Spinal cord (tissue), 10 donors: ENCODE measurements at places on chromosomes 1 and 21.

- no peak for DNase-seq
Measured at GRCh38 chr1:246681900-246682895, 42.0 kb upstream of the SCCPDH start.

- no peak for DNase-seq
Measured at GRCh38 chr1:30977105-30977504, 68.5 kb upstream of the SDC3 start.

GRCh38 chr1:45393718-45394302, 53.6 kb upstream of the MUTYH start:
- DNase-seq: no peak

DNA sequence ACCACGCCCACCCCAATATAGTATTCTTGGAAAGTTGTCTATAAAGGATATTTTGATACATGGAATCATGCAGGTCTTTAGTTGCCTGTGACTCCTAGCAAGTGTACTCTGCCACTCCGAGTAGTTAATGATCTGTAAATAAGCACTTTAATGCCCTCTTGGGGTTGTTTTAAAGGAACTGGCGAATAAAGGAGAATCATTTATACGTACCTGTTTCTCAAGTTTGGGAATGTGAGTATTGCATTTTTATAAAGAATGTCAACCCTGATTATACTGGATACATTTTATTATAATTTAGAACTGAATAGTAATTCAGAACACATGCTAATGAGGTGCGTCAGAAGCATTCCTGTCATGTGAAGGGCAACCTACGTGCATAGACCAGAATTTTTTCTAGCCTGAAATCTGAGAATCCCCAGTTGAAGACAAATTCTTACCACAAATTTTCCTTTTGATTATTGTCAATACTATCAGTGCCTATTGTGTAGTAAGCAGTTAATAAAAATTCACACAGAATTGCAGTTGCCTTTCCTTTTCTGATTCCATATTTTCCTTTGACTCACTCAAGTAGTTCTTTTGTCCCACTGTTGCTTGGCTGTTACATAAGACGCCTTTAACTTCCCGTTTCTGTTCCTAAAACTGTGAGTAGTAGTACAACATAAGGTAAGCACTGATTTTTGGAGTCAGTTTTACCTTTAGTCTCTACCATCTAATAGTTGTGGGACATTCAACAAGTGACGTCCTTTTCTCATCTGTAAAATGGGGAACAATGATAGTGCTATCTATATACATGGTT, 5.1 kb downstream of the AHCYL1 start:
- no peak for DNase-seq

- DNase-seq: no peak
Measured at GRCh38 chr1:213759359-213760181, 228.2 kb upstream of the PROX1 start.

GRCh38 chr1:4019147-4019521, 119.1 kb upstream of the C1orf174 start:
- DNase-seq: no peak

GRCh38 chr1:23370709-23371584, 1.3 kb upstream of the ZNF436 start:
- no peak for DNase-seq

- no peak for DNase-seq
Measured at GRCh38 chr1:71660411-71660810, 579.6 kb upstream of the ZRANB2 start.

GRCh38 chr1:212035835-212036605, 472 bp downstream of the DTL start:
- no peak for DNase-seq

DNA sequence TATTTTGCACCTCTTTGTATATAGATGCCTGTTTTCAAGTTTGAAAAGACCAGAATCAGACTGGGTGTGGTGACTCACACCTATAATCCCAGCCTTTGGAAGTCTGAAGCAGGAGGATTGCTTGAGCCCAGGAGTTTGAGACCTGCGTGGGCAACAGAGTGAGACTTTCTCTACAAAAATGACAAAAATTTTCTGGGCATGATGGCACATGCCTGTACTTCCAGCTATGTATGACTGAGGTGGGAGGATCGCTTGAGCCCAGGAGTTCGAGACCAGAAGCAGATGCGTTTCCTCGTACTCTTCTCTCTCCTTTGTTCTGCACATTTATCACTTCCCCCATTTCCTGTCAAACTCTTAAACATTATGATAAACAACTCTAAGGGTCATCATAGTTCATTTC, 310.0 kb upstream of the SNX7 start:
- DNase-seq: no peak

- DNase-seq: no peak
Measured at GRCh38 chr1:203663821-203664220, 37.2 kb downstream of the ATP2B4 start.

GRCh38 chr1:221715321-221716169, 26.3 kb downstream of the DUSP10 start:
- DNase-seq: no peak

GRCh38 chr21:42513985-42514882, 582 bp downstream of the SLC37A1 start:
- peak; percentile 73 for DNase-seq

DNA sequence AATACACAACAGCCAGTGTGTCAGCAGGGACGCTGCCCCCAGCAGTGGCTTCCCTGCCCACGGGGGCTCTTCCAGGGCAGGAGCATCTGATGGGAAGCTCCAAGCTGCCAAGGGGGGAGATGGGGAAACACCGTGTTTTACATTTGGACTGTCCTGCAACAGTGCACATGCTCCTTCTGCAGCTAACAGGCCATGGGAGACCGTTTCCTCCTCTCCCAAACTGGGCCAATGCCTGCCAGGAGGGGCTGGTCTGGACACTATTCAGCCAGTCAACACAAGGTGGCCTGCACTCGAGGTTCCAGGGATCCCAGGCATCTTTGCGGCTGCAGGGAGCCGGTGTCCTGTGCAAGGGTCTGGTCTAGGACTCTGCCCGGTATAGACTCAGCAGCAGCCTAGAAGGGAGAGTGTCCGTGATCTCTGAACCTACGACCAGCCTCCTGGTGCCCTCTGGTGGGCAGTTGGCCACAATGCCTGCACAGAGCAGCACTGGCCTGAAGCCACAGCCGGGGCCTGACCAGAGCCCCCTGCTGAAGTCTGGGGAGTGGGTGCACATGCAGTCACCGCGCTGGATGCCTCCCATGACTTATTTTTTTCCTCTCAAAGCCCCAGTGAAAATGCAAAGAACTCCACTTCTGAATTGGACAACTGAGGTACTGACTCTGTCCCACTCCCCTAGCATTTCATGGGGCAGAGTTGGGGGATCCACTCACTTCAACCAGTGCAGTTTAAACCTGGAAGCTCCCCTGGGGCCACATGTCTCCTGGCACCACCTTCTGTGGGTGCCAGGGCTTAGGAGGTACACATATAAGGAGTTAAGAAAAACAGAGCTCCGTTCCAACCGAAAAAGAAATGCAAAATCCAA, 33.3 kb downstream of the RCC2 start:
- DNase-seq: peak; percentile 35

DNA sequence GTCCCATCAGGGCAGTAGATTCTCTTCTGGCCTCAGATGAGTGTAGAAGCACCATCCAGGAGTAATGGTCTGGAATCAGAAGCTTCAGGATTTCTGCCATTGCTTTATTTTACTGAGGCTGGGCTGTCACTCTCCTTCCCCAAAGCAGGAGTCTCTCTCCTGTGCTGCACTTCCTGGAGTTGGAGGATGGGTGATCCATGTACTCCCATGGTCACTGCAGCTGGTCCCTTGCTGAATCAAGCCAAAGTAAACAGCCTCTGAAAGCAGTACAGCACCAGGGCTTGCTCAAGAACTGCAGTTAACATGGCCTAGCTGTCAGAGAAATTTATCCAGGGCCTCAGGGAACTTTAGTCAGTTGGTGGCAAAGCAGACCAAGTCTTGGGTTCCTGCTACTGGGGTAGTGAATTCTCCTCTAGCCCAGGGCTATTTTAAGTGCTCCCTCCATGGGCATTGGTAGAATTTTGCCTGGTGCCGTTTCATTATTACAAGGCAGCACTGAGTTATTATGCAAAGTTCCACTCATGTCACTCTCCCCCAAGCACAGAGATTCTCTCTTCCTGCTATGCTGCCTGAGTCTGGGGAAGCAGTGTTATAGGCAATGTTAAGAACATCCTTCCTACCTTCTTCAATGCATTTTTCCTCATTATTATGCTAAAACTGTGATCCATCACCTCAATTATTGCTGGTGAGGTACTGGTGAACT, 29.5 kb downstream of the DRAM2 start:
- DNase-seq: no peak

- no peak for DNase-seq
Measured at GRCh38 chr1:93738075-93738622, 56.5 kb upstream of the BCAR3 start.

DNA sequence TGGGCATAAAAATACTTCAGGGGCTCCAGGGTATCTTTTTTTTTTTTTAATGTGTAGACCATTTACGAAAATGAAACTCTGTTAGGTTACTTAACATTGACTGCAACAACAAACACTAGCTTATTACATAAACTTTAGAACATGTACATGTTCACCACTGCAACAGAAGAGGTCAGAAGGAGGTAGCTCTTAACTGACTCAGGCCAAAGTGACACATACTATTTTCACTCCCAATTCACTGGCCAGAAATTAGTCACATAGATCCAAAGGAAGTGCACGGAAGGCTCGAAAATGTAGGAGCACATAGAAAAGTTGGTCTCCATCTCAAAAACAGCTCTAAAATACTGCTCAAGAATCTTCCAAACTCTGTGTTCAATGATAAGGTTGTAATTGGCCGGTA, 107.2 kb downstream of the AKT3 start:
- DNase-seq: no peak

GRCh38 chr1:170481000-170481399, 51.0 kb upstream of the GORAB start:
- peak; percentile 15 for DNase-seq

GRCh38 chr1:247431643-247432042, 15.7 kb downstream of the NLRP3 start:
- no peak for DNase-seq

GRCh38 chr1:234722270-234722704, 112.3 kb upstream of the IRF2BP2 start:
- no peak for DNase-seq

GRCh38 chr1:202230939-202231645, 37.5 kb downstream of the LGR6 start:
- DNase-seq: no peak

- DNase-seq: no peak
Measured at GRCh38 chr1:183585038-183585437, 5.2 kb downstream of the NCF2 start.

GRCh38 chr1:119449971-119450370, 35.0 kb downstream of the HSD3B2 start:
- DNase-seq: no peak

- no peak for DNase-seq
Measured at GRCh38 chr1:55131801-55132200, 83.4 kb downstream of the USP24 start.

DNA sequence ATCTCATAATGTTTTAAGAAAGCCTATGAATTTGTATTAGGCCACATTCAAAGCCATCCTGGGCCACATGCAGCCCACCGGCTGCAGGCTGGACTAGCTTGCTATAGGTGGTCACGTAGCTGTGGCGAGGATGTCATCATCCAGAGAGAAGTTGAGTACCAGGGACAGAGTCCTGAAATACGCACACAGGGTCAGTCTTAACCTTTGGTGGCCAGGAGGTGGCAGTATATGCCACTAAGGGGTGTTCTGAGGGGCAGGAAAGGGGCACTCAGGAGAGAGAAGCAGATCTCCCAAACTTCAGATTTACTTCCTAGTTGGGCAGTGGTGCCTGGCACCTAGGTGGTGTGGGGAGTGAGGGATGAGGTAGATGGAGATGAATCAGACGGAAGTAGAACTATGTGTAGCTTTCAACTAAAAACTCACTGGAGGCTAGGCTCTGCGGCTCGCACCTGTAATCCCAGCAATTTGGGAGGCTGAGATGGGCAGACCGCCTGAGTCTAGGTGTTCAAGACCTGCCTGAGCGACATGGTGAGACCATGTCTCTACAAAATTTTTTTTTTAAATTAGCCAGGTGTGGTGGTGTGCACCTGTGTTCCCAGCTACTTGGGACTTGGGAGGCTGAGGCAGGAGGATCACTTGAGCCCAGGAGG, 16.3 kb upstream of the CDK18 start:
- DNase-seq: no peak

DNA sequence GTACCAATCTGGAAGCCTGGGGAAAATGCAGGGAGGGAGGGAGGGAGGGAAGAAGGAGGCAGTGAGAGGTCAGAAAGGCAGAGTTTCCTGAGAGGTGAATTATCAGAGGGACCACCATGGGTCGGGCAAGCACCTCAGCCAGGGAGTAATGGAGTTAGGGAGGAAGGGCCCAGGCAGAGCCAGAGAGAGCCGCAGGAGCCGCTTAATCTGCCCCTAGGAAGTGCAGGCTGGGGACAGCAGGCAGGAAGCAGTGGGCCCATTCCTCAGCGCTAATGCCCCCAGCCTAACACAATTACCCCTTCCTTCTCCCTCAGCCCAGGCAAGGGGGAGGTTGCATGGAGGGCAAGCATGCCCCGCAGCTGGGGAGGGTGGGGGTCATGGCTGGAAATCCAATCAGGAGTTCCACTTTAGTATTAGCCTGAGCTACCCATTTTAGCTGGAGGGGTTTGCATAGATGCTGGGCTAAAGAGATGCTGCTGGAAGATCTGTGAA, 109.0 kb downstream of the TMEM53 start:
- DNase-seq: no peak

DNA sequence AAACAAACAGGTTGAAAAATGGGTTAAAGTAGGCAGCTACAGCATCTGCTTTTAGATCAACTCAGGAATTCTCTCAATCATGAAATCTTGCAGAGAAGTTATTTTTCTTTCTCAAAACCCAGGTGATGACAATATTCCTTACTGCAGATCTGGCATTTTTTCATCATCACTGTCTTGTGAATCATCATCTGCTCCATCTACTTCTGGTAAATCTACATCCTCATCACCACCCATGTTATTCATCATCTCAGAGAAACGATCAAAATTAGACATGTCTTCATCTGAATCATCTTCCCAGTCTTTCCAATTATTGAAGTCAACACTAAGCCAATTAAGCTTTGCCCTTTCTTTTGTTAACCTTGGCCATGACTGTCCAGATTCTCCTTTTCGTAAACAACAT, 21.8 kb downstream of the GBP2 start:
- DNase-seq: no peak

GRCh38 chr1:12275370-12275769, 45.5 kb downstream of the VPS13D start:
- peak; percentile 44 for DNase-seq

- no peak for DNase-seq
Measured at GRCh38 chr1:153696741-153697140, 18.3 kb downstream of the NPR1 start.

GRCh38 chr1:214823311-214824117, 220.5 kb downstream of the CENPF start:
- DNase-seq: no peak
